Activated CD4-positive, alpha-beta T cell treated with anti-CD3 and anti-CD28 coated beads, Interleukin-2, amount 50 U/mL, for 4 hours (primary cell): ENCODE measurements at places on chromosomes 1 and 21.

GRCh38 chr1:98964198-98964597 lies 40.5 kb downstream of the PLPPR5 start:
- no peak for DNase-seq

GRCh38 chr1:17108786-17109185 lies 10.5 kb downstream of the PADI2 start:
- DNase-seq: no peak

DNA sequence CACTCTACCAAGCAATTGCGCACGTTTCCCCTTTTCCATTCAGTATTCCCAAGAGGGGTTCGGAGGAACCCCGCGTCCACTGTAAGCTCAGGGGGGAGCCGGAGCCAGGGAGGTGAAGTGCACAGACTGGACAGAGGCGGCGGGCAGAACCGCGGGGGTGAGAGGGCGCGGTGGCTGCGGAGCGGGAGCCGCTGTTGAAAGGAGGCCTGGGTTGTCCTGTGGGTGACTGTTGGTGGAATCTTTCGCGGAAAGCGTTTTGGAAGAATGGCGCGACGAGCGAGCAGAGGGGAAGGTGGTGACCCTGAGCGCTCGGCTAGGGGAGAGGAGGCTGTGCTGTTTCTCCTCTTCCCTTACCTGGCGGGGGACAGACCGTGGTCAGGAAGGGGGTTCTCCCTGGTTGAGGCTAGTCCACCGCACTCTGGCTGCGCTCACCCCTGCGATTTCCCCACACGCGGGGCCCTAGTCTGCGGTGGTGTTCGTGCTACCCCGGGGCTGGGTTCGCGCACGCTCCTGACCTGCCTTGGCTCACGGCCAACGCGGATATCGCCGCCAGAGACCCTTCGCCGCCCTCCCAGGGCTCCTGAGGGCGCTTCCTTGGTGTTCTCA lies 92.8 kb downstream of the PRKAB2 start:
- DNase-seq: no peak

- DNase-seq: no peak
These were observed 256.5 kb downstream of the PAPPA2 start for GRCh38 chr1:176719447-176719846.

DNA sequence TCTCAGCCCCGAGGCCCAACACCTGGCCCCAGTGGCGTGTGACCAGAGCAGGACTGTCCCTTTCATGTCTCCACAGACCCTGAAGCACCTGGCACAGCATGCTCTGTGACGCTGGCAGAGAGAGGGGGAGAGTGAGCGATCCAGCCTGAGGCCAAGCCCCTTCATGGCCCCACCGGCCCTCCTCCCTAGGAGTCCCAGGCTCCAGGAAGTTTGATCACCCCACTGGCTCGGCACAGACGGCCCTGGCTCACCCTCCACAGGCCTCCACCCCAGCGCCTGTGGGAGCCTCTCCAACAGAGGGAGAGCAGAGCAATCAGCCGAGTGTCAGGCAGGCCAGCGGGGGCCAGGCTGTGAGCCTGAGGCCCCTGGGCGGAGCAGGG lies 11.0 kb downstream of the SH3BGRL3 start:
- DNase-seq: no peak

DNA sequence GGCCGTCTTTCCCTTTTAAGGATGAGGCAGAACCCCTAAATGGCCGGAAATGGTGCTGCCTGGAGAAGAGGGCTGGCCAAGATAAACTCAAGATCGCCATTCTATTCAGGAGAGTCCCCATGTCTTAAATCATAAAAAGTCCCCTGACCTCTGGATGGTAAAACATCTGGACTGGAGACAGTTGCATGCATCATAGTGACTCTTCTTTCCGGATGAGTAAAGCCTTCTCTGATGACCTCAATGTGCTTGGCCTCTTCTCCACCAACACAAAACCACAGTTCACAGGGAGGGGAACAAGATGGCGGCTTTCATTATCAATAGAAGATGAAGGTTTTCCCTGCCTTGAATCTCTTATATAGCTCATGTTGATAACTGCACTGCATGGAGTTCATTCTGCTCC lies 27.5 kb upstream of the H6PD start:
- no peak for DNase-seq

- no peak for DNase-seq
These were observed 497.0 kb upstream of the USP24 start for GRCh38 chr1:55712148-55712547.

GRCh38 chr1:147598621-147599361 lies 57.5 kb downstream of the BCL9 start:
- DNase-seq: peak; percentile 17

- DNase-seq: no peak
These were observed 4.5 kb downstream of the GUCA2B start for GRCh38 chr1:42157667-42158066.

DNA sequence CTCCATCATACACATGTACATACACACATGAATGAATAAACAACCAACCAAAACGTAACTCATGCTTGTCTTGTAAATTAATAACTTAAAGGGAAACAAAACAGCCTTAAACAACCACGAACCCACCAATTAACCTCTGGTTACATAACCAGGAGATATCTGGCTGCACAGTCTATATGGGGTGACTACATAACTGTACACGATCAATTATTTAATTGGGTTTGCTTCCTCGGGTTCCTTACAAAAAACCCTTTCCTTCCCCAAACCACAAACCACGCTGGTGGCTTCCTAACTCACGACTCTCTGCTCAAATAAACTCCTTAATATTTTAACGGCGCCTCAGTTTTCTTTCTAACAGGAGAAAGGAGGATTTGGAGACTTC lies 744 bp downstream of the ZNF670 start:
- no peak for DNase-seq

GRCh38 chr1:197017558-197018146 lies 40.3 kb downstream of the CFHR5 start:
- DNase-seq: no peak

- no peak for DNase-seq
These were observed 567.2 kb downstream of the PTPRU start for GRCh38 chr1:29803486-29803885.

DNA sequence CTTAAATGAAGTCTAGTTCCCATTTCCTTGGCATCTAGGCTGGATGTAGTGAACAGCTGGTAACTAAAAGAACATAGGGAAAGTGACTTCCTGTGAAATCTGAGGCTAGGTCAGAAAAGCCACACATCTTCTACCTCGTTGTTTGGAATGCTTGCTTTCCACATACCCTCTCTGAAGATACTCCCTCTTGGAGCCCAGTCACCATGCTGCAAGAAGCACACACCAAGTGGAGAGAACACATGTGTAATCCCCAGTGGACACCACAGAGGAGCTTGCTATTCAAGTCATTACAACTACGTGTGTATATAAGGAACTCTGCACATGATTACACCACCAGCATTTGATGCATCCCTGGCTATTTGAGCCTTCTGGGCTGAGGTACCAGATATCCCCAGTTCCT lies 125.9 kb downstream of the RGS21 start:
- no peak for DNase-seq

DNA sequence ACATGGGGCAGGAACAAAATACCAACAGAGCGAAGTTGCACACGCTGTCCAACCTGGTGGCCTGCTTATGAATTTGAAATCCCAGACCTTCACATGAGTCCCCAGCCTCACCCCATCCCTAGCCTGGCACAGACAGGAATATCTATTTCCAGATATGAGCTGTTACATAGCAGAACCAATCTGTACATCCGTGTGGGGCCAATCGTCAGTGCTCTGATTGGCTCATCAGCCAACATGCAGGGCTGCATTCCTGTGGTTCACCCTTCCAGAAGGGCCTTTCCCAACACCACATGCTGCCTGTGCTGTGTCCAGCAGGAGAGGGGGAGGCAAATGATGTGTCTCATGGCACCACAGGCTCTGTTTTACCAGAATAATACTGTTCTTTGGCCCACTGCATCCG lies 31.3 kb downstream of the CCN1 start:
- DNase-seq: no peak

GRCh38 chr1:90512441-90512840 lies 204.7 kb downstream of the BARHL2 start:
- DNase-seq: no peak

- no peak for DNase-seq
These were observed 49.7 kb downstream of the NTPCR start for GRCh38 chr1:232999956-233000625.

DNA sequence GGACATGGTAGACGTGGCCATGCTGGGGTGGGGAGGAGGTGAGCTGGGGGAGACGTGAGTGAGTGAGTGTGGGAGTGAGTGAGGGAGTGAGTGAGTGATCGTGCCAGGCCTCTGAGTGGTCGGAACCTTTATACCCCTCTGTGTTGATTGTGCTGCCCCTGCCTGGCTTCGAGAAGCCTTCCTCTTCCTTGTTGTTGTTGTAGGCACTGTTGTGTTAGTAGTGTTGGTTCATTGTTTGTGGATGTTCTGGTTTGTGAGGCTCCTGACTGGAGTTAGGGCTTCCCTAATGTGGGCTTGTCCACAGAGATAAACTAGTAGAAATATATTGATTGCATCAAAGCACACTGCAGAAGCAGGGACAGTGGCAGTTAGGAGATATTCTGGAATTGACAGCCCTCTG lies at the start of gene KRTAP10-3:
KRTAP10-3 (minus strand) TSS at position 101 of the 400 bp plus-strand sequence; CDS start at position 21, 80 bp downstream.
- no peak for DNase-seq

DNA sequence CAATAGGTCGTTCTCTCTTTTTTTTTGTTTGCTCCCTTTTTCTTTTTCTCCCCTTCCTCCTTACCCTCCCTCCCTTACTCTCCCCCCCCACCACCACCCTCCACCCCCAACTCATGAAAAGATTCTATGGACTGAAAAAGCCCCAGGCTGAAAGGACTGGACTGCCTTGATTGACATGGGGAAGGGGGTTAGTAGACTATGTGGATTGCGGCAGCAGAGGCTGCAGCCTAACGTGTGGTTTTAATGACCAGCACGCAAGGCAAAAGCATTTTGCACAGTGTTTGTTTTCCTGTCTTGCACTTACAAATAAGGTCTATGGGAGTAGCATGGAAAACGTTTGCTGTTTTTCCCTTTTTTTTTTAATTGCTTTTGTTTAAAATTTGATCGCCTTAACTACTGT lies 5.5 kb downstream of the ZBTB18 start:
- no peak for DNase-seq

DNA sequence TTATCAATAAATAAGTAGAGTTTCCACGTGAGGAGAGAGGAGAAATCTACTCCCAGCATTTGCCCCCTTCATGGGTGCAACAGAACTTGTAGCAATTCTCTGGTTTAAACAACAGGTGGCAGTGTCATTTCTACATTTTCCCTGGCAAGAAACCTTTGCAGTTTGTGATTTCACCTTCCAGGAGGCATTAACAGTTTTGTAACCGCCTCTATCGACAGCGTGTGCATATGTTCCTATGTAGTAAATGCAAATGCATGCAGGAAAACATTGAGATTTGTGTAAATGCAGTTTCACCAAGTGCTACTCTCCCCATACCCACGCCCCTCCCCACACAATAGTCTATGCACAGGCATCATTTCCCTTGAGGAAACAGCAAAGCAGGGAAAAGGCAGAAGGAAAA lies 494.7 kb downstream of the SMYD3 start:
- DNase-seq: no peak

DNA sequence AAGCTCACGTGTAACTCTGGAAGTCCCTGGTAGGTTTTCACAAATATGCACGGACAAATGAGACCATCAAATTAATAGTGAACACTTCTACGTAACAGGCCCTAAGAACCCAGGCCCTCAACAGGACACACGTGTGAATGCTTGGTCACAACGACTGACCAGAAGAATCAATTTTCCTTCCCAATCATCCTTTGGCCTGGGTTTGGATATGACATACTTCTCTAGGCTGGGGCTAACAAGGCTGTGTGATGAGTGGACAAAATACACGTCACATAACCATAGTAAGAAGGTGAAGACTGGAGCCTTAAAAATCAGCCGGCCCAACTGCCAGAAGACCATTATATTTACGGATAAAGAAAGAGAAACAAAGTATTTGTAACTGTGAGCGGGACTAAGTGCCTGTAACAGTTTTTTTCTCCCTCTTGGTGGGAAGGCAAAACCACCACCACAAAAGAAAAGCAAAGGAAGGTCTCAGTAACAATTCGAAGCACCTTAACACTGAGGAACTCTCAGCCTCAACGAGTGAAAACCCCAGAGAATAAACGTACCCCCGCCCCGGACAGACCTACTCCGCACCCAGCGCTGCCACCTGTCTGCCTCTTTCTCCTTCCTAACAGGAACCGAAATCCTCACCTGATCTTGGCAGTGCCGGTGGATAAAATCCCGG lies 450 bp downstream of the SDE2 start:
- DNase-seq: no peak

GRCh38 chr1:21042929-21043605 lies 133.6 kb downstream of the EIF4G3 start:
- DNase-seq: no peak

DNA sequence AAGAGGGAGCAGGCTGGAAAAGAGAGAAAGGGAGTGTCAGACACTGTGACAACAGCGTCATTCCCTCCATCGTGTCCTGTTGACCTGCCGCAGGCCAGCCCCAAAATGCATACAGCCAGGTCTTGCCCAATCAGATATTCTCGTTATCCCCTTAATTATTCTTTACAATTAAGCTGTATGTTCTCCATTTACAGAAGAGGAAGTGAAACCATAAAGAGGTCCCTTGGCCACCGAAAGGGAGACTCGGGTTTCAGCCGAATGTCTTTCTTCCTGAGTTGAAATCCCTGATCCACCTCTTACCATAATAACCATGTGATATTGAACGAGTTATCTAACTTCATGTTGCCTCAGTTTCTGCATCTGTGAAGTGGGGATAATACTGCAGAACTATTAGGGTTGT lies 70.5 kb downstream of the IGSF21 start:
- no peak for DNase-seq

GRCh38 chr1:244340396-244340795 lies 111.3 kb downstream of the ADSS2 start:
- no peak for DNase-seq

- DNase-seq: no peak
These were observed 6.2 kb downstream of the FNDC5 start for GRCh38 chr1:32864375-32865019.
